ENCODE measurements at places on chromosomes 4 and X.
A peak's percentile ranks its signal among the peaks of the same experiment; 100 is the strongest.

DNA sequence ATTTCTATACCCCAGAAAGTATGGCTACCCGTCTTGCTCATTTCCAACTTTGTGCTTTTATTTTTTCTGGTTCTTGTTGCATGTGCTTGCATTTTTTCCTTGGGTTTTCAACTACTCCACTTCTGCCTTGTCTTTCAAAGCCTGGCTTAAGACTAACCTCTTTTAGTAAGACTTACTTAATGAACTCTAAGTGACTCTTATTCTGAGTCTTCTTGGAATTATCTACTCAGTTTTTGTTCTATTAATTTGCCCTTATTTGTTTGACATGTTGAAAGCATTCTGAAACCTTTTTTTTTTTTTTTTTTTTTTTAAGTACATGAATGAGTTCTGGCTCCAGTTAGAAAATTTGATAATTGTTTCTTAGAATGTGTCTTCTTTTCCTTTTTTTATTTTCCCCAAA lies 74.8 kb downstream of the SLIT2 start:
- DNase-seq = no peak

DNA sequence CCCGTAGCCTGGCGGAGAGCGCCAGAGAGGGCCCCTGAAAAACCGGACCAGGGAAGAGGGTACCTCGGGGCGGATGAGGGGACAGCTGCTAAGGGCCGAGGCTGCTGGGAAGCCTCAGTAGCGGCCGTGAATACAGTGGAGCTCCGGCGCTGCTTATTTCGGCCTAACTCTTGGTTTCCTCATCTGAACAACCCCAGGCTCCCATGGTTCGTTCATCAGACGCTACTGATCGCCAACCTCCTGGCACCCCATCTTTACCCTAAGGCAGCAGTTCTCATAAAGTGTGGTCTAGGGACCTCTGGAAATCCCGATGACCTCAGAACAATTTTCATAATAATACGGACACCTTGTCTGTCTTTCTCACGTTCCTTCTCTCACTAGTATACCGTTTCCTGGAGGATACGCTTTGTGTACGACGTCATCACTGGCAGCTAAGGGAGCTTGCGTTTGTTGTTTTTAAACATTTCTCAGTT lies 645 bp upstream of the RAB28 start:
- DNase-seq = no peak

DNA sequence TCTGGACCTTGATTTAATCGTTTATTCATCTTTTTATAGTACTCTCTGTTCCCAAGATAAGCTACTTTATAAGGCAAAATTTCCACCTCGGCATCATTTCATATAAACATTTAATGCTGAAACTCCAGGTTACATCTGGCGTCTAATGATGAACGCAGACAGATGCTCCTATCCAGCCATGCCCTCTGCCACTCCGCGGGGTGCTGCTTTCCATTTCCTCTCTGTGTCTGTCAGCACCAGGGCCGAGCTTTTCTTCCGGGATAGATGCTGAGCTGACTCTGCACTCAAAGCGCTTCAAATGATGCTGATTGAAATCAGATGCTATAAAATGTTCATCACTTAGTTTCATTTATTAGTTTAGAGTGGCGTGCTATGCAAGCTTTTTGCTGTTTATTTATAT lies 80.5 kb upstream of the HELT start:
- no peak for DNase-seq

DNA sequence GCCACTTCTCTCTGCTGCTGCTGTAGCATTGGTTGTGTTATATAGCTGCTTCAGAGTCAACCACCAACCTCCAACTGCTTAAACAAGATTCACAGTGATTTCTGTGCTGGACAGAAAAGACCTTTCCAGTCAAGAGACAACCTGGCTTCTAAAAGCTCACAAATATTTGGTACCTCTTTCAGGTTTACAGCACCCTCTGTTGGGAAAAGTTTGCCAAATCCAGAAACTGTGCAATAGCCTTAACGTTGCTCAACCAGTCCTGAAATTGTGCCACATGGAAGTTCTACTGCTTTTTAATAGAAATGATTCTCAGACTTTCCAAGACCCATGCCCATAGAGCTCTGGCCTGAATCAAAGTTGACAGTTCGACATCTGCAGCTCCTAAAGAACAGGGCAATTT lies 842.1 kb upstream of the HTR2C start:
- peak; percentile 24 for DNase-seq

DNA sequence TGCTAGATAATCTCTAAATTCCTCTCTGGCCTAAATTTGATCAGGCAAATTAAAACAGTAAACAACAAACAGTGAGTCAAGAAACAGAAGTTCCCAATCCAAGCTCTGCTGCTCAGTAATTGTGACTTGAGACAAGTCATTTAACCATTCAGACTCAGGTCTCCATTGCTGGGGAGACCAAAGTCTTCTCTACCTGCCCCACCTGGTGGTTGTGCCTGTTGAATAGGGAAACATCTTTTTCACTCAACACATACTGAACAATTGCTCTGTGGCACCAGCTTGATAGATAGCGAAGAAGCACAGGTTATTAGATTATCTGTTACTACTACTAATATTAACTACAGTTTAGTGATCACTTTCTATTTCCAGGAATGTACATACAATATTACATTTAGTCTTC lies 112.1 kb upstream of the EOLA2 start:
- DNase-seq = no peak

GRCh38 chr4:31366041-31366440 lies 645.9 kb downstream of the PCDH7 start:
- no peak for DNase-seq

DNA sequence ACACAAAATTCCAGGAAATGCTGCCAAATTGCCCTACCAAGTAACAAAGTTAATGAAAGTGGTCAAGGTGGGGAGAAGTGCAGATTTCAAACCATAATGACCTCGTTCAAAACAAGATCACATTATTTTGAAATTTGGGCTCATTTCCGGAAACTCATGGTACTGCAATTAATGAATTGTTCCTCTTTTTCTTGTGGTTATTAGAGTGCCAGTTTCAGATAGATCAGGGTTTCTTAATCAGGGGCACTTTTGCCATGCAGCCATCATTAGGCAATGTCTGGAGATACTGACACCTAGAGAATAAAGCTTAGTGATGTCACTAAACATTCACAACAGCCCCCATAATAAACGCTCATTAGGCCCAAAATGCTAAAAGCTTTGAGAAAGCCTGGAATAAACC lies 381.5 kb upstream of the GALNT7 start:
- no peak for DNase-seq

DNA sequence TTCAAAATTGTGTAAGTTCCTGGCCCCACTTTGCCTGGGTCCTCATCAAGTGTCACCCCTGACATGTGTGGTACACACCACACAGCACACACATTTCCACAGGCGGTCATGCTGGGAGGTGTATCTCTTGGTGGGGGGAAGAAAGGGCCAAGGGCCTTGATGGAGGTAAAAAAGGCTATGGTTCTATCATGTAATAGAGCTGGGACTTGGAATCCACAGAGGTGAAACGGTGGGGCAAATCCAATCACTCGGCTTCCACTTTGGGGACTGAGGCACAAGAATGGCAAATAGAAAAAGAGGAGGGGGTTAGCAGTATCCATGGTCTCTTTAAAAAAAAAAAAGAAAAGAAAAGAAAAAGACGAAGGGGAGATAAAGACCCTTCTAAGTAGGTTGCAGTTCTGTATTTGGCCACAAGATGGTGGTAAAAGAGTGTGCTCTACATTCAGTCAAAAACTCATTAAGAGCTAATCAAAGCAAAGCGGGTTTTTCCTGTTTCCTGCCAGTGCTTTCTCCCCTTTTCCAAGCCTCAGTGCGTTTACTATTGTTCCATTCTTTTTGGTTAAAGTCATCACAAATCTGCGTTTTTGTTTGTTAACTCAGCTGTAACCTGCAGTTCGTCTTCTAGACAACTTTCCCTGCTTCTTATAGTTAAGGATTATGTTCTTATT lies 37.0 kb upstream of the ATP6AP2 start:
- peak; percentile 21 for DNase-seq

- DNase-seq = no peak
Measured at GRCh38 chr4:58767598-58767997, 1657.4 kb upstream of the IGFBP7 start.

DNA sequence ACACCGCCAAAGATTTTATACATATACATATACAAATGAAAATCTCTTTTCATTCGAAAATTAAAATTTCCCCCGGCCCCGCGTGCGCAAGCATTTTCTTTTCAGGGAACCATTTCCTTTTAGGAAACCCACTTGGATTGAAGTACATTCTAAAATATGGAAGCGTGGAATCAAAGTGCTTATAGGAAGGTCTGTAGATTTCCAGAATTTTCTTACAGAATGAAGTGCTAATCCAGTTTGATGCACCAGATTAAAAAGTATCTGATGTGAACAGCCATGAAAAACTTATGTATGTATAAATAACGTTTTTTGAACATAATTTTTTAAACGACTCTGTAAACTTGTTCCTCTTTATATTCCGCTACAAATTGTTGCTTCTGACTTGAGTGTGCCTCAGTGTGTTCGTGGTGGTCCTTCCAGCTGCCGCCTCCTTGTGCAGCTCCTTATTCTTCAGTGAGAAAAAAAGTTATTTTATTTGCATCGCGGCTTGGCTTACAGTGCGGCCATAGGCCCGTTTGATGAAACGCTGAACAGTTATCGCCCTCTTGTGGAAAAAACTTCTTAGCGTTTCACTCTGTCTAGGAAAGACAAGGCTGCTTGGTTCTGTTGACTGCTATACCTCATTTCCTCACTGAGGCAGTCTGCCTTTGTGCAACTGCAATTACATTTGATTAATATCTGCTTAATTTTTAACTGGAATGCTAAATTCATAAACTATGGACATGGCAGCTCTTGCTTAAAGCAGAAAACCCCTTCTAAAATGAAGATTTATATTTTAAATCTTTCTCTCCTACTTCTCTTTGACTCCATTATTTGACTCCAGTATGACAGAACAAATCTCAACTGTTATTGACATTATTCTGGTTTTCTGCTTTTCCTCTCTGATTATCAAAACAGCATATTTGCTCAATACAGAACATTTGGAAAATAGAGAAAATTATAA lies 4.7 kb upstream of the NKX6-1 start:
- DNase-seq = peak; percentile 65

DNA sequence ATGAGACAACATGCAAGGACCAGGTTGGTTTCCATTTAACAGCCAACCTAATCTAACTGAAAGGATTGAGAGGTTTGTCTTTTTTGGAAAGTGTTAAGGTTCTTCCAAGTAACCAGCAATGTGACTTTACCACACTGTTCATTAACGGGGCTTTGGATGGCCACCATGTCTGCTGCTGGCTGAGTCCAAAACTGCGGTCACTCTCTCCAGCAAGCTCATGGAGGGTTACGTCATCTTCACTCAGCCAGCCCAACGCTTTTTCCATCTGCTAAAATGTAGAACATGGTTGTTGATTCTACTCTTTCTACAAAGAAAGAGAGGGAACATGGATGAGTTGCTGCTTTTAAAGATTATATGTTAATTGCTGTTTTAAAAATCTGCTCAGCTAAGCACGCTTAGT lies 11.0 kb downstream of the PKD2 start:
- DNase-seq = no peak

DNA sequence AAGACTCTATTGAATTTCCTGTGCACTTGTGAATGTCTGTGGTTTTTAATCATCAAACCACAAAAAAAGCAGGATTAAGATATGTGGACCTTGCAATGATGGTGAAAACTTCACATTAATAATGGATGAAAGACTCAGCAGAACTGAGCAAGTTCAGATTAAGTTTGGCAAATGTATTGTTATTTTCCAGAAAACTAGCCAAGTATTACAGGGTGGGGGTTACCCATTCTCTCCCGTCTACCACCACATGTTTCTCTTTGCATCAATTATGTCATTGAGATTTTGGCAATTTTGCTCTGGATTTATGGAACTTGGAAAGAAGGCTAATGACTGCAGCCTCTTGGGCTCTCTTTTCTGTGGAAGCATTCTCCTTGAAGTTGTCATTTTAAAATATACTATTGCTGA lies 577.1 kb downstream of the ANKRD50 start:
- no peak for DNase-seq

DNA sequence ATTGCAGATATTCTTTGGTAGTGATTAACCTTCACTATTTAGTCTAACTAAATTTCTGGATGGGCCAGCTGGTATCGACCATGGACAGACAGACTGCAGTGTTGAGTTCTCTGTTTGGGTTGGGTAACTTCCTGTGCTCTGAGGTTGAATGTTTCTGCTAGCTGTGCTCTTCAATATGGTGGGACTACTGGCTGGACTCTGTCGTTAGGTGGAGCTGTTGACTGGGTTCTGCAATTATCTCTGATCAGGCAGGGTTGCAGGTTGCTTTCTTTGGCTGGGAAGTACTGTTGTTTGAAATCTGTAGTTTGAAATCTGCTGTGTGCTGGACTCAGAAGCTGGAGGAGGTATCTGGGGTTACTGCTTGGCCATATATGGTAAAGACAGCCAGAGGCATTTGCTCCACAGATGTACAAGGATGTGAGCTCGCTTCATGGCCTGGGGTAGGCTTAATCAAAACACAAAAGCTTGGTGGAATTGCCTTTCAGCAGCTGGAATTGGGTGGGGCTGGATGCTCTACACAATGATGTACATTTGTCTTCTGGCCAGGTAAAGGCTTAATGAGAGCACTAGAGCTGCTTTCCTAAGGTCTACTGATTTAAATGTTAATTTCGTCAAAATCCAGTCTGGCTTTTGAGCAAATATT lies 1472.0 kb downstream of the FAM133A start:
- DNase-seq = no peak

- DNase-seq = no peak
Measured at GRCh38 chrX:126065901-126066660, 100.0 kb downstream of the DCAF12L2 start.

GRCh38 chrX:53332204-53332603 lies 50.8 kb upstream of the IQSEC2 start:
- no peak for DNase-seq

- no peak for DNase-seq
Measured at GRCh38 chrX:10233173-10233572, 76.4 kb downstream of the CLCN4 start.

GRCh38 chrX:153468008-153468580 lies 2.3 kb downstream of the HAUS7 start:
- no peak for DNase-seq

- no peak for DNase-seq
Measured at GRCh38 chr4:114137984-114138383, 158.5 kb upstream of the ARSJ start.

DNA sequence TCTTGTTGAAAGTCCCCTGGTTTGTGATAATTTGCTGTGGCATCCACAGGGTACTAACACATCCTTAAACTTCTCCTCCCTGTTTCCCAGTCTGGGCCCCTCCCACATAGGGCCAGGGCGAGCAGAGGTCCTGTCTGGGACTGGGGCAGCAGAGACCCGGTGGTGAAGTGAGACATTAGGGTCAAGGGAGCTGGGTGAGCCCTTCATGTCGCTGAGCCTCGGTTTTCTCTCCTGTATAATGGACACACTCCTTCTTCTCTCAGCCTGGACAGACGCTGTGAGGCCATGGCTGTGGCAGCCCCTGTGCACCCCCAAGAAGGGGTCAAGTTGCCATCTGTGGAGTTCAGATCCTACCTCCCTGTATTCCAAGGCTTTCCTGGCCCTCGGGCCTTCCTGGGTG lies 33.0 kb upstream of the HMX1 start:
- no peak for DNase-seq

GRCh38 chr4:4752576-4753401 lies 106.7 kb upstream of the MSX1 start:
- no peak for DNase-seq

Data from NCI-H460 (cell line).